ENCODE measurements at places on chromosomes 3 and 15. TPM values are rescaled to one million over a fixed set of nuclear protein-coding genes. Genes with fewer than 3 reads are reported as not detected.

Gene ARIH2
- 35.2 TPM for total RNA-seq

Gene LRCH3
- total RNA-seq = 21.6 TPM

Gene ARID3B
- total RNA-seq = 1.5 TPM

Gene ARHGEF26
- total RNA-seq = 42.3 TPM

Gene C2CD4B
- total RNA-seq = 1.7 TPM

Gene SAXO2
- 0.14 TPM for total RNA-seq

Gene ESYT3
- total RNA-seq = 0.05 TPM

Gene GALNT15
- 9.2 TPM for total RNA-seq

Gene FBLN2
- 2.2 TPM for total RNA-seq

Gene NAALADL2
- total RNA-seq = 4.9 TPM

Gene BAHD1
- 10.5 TPM for total RNA-seq

Gene RTP1
- not detected for total RNA-seq

Gene LIPH
- 1.4 TPM for total RNA-seq

Gene GOLGA6D
- 0.18 TPM for total RNA-seq

Gene CD200R1
- total RNA-seq = 1.0 TPM

Gene EAF2
- 2.3 TPM for total RNA-seq

Gene ACKR2
- 25.4 TPM for total RNA-seq

Gene GOLGA8Q
- total RNA-seq = 0.71 TPM

Data from right lobe of liver (tissue), 6 donors.